ENCODE measurements at places on chromosomes 7 and 10.

DNA sequence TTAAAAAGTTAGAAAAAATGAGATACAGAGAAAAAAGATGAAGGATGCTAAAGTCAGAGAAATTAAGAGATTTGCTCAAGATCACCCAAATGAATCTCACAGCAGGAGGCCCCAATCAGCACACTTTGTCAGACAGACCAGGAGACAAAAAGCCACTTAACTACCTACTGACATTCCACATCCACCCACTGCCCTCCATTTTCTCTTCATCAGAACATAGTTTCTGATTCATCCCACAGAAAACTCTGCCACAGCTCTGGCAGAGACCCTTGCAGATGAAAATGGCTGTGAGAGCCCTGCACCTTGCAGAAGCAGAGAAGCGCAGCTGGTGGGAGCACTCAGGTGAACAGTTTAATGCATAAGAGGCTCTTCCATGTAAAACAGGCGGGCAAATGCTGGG is 26.6 kb downstream of the DGKI start:
- no peak for DNase-seq

- DNase-seq = no peak
Measured at GRCh38 chr10:31064348-31064747, 32.7 kb upstream of the ZNF438 start.

DNA sequence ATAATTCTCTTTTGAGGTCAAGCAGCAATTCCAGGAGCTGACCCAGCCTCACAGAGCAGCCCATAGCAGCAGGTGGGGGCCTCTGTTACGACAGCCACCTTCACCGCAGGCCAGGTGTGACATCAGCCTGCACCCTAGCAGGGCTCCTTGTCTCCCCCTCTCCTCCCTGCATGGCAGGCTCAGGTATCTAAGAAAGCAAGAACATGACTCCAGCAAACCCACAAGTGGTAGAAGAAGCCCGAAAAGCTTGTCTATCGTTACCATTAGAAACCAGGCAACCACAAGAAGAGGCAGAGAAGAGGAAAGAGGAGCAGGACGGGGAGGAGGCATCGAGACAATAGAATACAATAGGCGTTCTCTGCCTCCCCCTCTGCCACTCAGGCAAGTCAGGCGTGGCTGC is 104.0 kb upstream of the PRR15 start:
- DNase-seq = no peak

GRCh38 chr7:157799076-157799685 is 462.4 kb downstream of the DNAJB6 start:
- DNase-seq = no peak

- no peak for DNase-seq
Measured at GRCh38 chr10:3124412-3125175, 48.0 kb downstream of the PITRM1 start.

GRCh38 chr10:11023009-11023953 is 5.6 kb downstream of the CELF2 start:
- DNase-seq = no peak

- DNase-seq = no peak
Measured at GRCh38 chr10:123559823-123560092, 106.4 kb upstream of the GPR26 start.

- DNase-seq = no peak
Measured at GRCh38 chr7:39936761-39937160, 13.3 kb upstream of the CDK13 start.

DNA sequence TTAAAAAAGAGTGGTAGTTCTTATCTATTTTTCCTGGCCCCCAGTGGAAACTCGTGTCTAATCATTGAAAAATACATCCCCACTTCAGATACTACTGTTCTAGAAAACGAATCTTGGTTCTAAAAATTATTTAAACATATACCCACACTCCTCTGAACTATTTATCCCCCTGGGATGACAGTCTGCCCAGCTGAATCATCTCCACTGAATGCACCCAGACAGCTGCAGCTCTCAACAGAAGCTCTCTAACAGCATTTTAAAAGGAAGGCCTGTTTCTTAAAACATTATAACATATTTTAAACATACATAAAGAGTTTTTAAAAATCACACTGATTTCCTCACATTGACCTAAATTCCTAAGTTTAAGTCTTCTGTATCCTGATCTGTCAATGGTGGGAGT is 544.6 kb upstream of the PHF14 start:
- DNase-seq = no peak

DNA sequence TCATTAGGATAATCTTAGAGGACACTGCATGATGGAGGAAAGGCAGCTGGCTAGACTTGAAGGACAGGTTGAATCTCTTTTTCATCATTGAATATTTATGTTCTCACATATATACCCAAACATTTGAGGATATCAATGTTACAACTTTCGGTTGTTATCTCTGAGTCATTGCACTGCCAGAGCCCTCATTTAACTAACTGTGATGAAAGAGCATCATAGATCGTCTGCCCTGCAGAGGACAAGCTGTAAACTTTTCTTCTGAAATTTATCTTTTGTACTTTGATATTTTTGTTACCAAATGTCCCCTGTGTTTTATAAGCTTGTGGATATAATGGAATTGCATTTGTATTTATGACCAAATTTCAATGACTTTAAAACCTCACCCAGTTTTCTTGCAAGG is 298.7 kb downstream of the PHF14 start:
- no peak for DNase-seq

DNA sequence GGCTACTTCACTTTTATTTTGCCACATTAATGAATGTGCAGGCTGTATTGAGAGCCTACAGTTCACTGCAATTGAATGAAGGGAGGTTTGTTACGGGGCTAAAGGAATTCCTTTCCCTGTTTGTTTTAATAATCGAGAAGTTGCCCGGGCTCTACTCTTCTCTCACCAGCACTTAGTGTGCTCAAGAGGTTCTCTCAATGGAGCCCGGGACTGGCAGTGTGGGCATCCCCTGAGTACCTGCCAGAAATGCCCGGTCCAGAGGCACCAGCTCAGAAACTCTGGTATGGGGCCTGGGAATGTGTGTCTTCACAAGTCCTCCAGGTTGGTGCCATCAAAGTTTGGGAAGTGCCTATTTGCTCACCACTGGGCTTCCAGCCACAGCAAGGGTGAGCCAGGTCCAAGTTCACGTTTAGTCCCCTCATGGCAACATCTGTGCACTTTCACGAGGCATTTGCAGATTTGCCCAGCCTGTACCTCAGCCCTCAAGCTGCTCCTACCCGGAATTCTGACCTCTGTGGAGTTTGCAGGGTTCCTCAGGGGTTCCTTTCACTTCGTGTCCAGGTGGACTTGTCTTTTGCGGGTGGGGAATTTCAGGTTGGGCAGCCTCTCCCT is 622.4 kb downstream of the SDK1 start:
- DNase-seq = no peak

DNA sequence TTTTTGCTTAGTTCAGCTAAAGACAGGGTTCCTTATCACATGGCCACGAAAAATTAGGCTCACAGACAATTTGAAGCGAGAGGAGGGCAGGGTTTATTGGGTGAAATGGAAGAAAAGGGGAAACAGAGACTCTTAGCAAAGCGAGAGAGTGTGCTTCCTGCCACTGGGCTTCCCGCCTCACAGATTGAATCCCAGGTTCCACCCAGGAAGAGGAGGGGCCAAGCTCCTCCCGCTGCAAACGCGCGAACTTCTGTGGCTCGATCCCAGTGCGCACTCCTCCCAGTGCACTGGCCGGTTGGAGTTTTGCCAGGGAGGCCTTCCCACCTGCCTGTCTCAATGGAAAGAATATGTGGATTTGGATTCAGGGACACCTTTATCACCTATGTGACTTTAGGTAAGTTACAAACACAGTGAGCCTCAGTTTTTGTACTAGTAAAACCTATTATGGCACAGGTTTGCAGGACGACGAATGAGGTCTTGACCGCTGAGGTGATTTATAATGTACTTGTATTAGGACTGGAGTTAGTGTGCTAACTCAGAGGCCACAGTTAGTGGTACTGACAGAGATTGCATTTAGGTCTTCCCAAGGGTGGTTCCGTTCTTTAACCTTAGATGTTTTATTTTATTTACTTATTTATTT is 48.5 kb upstream of the SP8 start:
- DNase-seq = no peak

GRCh38 chr10:29140991-29141390 is 147.9 kb upstream of the LYZL1 start:
- no peak for DNase-seq

GRCh38 chr7:17105701-17106100 is 192.8 kb upstream of the AHR start:
- DNase-seq = no peak

DNA sequence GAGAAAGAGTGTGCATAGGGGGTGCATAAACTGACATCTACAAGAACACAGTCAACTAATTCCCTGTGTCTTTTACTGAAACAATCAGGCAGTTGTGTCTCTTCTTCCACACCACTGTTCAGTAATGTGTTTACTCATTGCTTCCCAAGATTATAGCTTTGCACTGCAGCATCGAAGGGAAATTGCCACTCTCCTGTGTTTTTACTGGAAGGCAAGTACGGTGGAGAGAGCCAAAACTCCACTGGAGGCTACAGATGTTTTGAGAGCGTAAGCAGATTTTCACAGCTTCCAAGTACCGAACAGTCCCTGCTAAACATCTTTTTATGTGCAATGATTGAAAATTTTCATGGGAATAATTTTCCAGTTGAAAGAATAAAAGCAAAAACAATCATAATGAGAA is 510.5 kb upstream of the AKR1E2 start:
- no peak for DNase-seq

- no peak for DNase-seq
Measured at GRCh38 chr7:157893535-157894044, 556.8 kb downstream of the DNAJB6 start.

DNA sequence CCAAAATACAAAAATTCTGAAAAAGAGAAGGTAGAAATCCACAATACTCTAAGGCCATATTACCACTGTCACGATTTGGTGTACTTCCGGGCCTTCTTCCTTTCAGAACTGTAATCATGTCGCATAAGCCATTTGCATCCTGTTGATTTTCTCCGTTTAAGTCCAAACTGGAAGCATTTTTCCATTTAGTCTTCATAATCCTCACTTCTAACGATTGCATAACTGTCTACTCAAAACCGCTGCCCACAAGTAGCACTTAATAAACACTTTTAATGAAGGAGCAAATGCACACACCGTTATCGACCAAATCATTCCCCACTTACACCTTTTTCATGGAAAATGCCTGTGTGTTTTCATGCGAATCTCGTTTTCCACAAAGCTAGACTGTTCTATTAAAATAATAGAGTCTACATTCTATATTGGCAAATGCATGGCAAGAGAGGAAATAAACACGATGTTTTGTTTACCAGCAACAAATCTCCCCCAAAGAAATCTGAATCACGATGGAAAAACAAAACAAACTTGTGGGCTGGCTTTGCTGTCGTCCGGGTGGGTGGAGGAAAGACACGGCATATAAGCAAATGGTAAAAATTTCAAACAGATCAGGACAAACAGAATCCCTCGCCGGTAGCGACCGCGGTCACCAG is 1.0 kb downstream of the ATE1 start:
- DNase-seq = no peak

DNA sequence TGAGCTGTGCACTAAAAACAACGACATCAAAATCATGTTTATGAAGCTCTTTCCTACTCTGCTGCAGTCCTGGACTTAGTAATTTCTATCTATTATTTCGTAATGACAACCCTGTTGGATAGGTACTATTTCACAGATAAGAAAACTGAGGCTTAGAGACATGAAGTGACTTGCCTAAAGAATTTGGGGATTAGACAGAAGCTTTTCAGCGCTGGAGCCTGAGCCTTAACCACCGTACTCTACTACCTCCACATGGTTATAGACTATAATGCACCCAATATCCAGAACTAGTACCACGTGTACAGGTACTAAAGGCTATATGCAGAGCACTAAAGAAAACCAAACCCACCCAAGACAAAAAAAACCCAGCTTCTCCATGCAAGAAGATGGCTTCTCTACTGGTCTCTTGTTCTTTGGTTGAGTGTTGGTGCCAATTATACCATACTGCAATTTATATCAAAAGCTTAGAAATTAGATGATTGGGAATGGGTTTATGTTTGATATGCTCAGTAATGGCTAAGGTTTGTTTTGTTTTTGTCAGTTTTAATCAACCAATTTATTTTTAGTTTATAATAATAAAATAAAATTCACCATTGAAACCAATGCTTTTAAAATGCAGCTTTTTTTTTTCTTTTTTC is 6.5 kb upstream of the SNX10 start:
- DNase-seq = no peak

GRCh38 chr7:90689260-90689659 is 93.1 kb downstream of the CDK14 start:
- DNase-seq = no peak

DNA sequence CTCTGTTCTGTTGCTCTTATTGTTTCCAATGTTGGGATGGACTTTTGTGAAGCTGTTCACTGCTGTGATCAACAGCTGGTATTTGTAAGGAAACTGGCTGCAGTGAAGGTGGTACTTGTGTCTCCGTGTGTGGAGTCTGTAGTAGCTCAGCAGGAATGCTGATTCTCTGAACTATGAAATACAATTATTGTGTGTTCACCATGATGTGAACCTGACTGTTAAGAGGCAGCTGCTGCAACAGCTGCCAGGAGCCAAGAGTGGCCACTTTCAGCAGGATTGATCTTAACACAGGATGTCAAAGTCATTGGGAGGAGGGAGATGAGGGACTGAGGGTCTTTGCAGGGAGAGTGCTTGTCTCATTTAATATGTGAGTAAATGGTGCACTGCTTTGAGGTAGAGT is 13.9 kb downstream of the VSTM2A start:
- no peak for DNase-seq

DNA sequence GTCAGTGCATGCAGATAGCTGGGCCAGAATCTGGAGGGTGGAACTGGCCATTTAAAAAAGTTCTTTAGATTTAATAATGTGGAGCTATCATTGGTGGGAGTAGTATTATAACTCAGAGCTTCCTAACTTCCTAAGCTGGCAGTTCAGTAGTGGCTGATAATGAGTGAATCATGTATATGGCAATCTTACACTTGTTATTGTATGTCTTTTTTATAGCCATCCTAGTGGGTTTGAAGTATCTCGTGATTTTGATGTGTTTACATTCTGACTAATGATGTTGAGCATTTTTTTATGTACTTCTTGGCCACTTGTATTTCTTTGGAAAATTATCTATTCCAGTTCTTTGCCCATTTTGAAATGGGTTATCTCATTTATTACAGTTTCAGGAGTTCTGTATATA is 15.4 kb downstream of the TFAM start:
- DNase-seq = no peak

- no peak for DNase-seq
Measured at GRCh38 chr7:69190763-69191162, 407.5 kb upstream of the AUTS2 start.

GRCh38 chr10:67818323-67818722 is 19.7 kb downstream of the DNAJC12 start:
- no peak for DNase-seq

- no peak for DNase-seq
Measured at GRCh38 chr10:133438711-133439273, 14.4 kb upstream of the SPRN start.

Measured in left colon (tissue), 2 donors.